Activated T-helper 1 cell treated with anti-CD3 and anti-CD28 coated beads, Interleukin-12 subunit alpha, Interleukin-12 subunit beta, Interleukin-2, Interleukin-4 antibody, amounts not matched to agents 30 ng/mL and 10 ng/mL and 1 ng/mL, durations not matched to agents 14 hours and 24 hours and 36 hours (primary cell): ENCODE measurements at places on chromosomes 7 and 10. TPM values are rescaled to one million over a fixed set of nuclear protein-coding genes. Genes with fewer than 3 reads are reported as not detected.

DNA sequence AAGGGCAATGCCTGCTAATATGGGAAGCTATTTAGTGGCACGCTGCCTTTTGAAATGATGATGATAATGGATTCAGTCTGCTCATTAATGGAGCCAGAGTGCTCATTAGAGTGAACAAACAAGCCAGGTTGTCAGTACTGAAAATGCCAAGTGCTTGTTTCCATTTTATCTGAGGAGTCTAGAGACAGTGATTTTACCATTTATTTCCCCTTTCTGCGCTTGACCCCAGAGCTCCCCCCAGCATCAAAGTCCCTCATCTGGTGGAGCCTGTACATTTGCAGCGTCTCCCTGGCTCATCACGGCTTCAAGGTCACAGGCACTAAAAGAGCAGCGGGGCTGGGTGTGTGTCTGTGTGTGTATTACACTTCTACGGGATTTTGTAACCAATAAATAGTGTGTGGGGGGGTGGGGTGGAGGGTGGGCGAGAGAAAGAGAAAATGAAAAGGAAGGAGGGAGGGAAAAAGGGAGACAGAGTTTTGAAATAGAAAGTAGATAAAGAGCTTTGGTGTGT, 553.8 kb downstream of the TFEC start:
- DNase-seq: no peak

DNA sequence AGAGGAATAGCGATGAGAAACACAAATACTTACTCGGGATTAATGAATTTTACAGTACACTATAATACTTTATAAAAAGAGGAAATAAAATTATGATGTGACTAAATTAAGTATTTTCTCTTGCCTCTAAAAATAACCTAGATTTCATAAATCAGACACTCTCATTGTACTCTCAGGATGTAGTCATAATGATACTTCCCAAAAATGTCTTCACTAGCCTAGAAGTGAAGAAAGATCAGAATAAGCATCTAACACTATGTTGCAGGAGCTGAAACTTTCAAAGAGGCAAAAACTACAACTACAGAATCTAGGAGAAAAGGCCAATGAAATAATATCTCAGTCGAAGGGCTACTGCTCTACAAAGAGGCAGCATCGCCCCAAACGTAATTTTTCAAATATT, 49.4 kb downstream of the DNAJC1 start:
- DNase-seq: no peak

DNA sequence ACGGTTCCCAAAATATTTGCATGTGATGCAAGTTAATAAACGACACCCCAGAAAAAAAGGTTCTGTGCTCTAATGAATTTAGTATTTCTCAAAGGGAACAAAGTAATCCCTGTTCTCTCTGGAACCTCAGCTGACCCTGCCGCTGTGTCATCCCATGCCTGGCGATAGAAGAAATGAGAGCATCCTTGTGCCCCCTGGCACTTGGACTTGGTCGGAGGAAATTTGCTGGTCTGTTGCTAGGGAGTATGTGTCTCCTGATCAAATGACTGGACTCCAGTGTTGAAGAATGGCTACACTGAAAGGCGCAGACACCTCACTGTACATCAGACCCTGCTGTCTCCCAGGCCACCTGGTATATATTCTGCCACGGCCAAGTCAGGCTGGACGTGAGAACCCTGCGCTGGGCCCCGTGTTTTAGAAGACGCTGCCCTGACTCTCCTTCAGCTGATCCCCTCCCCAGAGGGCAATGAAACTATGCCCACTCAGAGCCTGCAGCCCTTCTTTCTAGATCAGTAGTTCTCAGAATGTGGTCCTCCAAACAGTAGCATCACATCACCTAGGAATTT, 67.2 kb downstream of the THNSL1 start:
- no peak for DNase-seq

- no peak for DNase-seq
These were observed 16.2 kb downstream of the CPVL start for GRCh38 chr7:29130096-29130495.

GRCh38 chr7:63114371-63114985, 884.2 kb upstream of the ZNF722 start:
- no peak for DNase-seq

GRCh38 chr7:98982686-98983085, 104.4 kb downstream of the TRRAP start:
- DNase-seq: no peak

DNA sequence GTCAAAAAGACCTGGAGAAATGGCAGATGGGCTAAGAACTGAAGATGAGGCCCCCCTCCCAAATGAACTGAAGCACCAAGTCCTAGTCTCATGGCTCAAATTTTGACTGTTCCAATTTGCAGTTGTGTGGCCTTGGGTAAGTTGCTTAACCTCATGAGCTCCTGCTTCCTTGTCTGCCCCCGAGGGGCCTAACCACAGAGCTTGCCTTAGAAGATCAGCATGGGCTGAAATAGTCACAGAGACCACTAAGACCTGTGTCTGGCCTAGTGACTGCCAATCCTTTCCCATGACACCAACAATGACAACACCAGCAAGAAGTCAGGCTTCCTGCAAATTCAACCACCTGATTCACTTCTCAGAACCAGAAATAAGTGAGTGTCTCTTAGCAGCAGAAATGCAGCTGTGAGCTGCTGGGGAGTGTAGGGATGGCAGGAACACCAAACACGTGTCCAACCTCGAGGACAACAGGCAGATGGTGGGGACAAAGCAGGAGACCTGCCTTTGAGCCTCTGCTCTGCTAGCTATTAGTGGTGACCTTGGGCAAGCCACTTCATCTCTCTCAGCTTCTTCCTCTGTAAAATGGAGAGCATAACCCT, 23.7 kb downstream of the CRHR2 start:
- DNase-seq: no peak

DNA sequence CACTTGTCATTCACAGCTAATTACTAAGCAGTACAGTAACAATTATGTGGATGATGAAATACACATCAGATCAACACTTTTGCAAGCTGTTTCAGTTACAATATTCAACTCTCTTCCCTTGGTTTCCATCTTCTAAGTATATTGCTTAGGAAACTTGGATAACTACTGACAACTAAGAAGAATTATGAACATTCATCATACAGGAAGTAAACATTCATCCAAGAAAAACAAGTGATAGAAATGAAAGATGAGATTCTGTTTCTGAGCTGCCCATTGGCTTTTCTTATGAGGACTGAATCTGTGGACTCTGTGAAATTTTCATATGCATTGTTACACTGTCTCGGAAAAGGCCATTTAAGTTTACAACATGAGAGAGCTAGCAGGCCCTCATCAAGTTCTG, 240.2 kb downstream of the PRKG1 start:
- DNase-seq: no peak

DNA sequence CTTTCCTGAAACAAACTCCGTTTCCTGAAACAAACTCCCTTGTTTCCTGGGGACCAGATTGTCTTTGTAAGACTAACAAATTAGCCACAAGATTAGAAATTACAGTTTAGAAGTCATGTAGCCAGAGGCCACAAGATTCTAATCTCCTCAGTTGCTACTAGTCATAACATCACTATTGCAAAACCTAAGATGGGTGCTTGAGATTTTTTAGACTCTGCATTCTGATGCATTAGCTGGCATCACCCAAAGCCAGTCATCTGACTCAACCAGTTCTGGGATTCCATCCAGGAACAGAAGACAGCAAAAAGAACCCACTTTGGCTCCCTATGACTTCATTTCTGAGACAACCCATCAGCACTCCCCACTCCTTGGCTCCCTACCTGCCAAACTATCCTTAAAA, 367.9 kb upstream of the MBL2 start:
- no peak for DNase-seq

- no peak for DNase-seq
These were observed 653.3 kb upstream of the PFKP start for GRCh38 chr10:2414039-2414438.

DNA sequence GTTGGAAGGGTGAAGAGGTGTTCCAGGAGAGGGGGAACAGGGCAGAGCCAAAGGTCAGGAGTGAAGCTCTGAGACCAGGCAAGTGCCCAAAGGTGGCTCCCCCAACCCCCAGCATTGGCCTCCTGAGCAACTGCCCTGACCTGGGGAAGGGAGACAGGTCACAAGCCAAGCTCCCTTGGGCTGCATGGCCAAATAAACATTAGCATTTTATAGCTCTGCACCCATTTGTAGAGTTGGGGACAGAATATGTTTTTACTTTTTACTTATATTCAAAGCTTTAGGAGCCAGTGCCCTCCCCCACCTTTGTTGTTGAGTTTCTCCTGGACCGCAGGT, 4.0 kb downstream of the UNC5B start:
- no peak for DNase-seq

DNA sequence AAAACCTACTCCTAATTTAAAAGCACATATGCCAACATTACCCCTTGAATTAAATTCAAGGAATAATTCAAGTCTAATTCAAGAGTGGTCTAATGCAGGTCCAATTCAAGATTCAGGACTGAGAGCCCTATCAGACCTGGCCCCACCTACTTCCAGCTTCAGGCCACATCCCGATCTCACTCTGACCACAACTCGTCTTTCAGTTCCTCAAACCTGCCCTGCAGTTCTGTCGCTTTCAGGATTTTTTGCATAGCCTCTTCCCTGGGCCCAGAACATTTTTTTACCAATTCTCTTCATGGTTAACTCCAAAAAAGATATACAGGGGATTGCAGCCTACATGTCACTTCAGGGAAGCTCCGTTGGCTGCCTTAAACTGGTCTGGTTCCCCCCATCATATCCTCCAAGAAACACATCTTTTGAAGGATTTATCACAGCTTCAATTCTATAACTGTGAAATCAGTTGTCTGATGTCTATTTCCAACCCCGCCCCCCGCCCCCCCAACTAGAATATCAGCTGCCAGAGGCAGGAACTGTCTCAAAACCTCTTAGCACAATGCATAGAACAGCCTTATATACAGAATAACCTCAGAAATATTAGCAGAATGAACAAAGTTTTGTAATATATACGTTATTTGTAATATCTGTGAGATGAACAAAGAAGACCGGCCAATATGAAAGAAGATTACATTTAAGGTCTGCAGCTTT, 20.8 kb downstream of the CCDC6 start:
- DNase-seq: no peak

- no peak for DNase-seq
These were observed 222.1 kb upstream of the SHH start for GRCh38 chr7:156034397-156034796.

GRCh38 chr10:98080494-98080893, 50.1 kb upstream of the CRTAC1 start:
- DNase-seq: no peak

DNA sequence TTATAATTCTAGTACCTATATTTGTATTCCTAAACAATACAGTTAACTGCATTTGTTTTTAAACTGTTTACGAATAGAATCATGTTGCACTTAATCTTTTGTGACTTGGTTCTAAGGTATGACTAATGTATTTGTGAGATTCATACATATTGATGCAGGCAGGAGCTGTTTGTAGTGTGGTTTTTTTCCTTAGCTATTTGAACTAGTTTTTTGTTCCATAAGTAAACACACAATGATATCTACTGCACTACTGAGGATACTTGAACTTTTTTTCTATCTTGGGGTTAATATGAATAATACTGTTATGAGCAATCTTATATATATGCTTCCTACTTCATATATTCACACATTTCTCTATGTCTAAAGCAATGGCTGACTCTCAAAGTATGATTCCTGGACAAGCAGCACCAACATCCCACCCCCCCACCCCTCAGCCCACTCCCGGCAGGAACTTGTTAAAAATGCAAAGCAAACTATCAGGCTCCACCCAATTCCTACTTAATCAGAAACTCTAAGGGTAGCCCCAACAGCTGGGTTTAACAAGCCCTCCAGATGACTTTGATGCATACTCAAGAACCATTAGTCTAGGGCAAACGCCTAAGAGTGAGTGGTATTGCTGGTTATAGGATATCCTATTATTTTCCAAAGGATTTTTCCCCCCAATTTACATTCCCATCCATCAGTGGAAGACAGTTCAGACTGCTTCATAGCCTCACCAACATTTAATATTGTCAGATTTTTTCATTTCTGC, 25.8 kb downstream of the BRAF start:
- DNase-seq: no peak

- no peak for DNase-seq
These were observed 21.6 kb upstream of the NUP205 start for GRCh38 chr7:135536150-135536549.

GRCh38 chr7:116499168-116500077, at the start of gene CAV2:
Gene CAV2, plus strand, starts transcription at chr7:116499738. Its CDS starts 44 bp downstream, at chr7:116499782.
- DNase-seq: no peak

DNA sequence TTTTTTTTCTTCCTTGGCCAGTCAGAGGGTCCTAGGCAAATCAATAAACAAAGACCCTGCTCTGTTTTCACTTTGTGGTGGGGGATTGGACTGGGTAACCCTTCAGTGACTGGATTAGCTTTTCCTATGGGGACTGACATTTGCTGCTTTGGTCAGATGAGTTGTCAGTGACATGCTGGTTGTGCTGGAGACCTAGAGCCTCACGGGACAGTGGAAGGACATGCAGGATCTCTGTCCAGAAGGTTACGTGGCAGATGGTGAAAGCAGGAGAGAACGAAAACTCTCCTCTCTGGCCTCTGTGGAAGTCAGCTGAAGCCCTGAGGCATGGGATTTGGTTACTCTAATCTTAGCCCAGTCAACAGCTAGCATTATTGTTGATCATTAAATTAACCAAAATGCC, 90.0 kb upstream of the BMPER start:
- DNase-seq: no peak

DNA sequence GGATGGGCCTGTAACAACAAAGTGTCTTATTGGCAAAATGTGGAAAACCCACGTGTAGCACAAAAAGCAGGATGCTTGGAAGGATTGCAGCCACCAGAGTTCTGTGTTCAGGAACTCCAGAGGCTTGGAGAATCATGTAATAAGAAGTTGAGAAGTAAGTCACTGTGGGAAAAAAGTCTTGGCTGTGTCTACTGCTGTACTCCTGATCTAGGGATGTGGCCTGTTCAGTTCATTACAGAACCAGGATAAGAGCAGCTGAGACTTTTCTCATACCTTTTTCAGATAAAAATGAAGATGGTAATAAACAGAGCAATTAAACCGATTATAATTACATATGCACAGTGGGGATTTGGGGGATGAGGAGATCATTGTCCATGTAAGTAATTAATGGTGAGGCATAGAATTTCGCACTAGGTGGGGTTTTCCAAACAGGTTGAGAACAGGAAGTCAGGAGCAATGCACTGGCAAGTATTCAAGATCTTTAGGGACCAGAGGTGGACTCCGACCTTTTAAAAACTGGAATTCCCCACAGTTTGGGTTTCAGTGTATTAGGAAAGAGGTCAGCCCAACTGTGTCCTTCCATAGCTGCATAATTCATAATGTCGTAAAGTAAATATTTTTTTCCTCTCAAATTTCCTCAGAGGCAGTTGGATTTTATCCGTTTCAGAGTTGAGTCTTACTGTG, 281.7 kb downstream of the FRMD4A start:
- DNase-seq: no peak

Gene UCN3
- total RNA-seq: not detected in 2 replicates

Gene LIPN
- not detected in 2 replicates for total RNA-seq

Gene CDC123
- total RNA-seq: 190 and 191 TPM in 2 replicates

Gene EVX1
- not detected in 2 replicates for total RNA-seq

Gene CPXM2
- not detected in 2 replicates for total RNA-seq
